Left renal pelvis (tissue), 4 donors: ENCODE measurements at places on chromosomes 12 and 14. TPM values are rescaled to one million over a fixed set of nuclear protein-coding genes. Genes with fewer than 3 reads are reported as not detected.

- no peak for DNase-seq
Observed at GRCh38 chr12:13834241-13834640, 147.2 kb downstream of the GRIN2B start.

DNA sequence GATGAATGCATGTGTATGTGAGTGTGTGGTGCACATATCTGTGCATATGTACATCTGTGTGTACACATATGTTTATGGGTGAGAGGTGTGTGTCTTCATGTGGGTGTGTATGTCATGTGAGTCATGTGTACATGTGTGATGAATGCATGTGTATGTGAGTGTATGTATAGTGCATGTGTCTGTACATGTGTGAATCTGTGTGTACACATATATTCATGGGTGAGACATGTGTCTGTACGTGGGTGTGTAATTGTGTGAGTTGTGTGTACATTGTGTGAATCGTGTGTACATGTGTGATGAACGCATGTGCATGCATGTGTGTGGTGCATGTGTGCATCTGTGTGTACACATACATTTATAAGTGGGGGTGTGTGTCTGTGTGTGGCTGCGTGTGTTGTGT is 146.9 kb upstream of the TMEM132C start:
- DNase-seq = no peak

Gene TAS2R9
- polyA plus RNA-seq = not detected

GRCh38 chr14:91925001-91925726 is 22.3 kb downstream of the FBLN5 start:
- peak; percentile 56 for DNase-seq

Gene SLCO1C1
- polyA plus RNA-seq = 0.67 TPM

DNA sequence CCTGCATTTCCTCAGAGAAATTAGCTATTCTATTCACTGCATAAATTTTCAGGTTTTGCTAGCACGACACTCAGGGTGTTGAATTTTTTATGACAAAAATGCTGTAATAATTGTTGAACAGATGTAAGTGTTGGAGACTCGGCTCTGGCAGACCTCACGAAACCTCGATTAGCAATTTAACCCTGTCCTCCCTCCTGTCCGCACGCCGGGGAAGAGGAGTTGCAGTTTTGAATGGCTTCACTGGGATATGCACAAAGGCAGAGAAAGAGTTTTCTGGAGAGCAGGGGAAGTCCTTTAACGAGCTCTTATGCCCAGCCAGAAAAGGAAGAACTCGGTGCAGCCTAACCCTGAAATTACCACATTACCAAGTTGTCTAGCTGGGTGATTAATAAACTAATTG is 661.1 kb downstream of the VRK1 start:
- DNase-seq = no peak

DNA sequence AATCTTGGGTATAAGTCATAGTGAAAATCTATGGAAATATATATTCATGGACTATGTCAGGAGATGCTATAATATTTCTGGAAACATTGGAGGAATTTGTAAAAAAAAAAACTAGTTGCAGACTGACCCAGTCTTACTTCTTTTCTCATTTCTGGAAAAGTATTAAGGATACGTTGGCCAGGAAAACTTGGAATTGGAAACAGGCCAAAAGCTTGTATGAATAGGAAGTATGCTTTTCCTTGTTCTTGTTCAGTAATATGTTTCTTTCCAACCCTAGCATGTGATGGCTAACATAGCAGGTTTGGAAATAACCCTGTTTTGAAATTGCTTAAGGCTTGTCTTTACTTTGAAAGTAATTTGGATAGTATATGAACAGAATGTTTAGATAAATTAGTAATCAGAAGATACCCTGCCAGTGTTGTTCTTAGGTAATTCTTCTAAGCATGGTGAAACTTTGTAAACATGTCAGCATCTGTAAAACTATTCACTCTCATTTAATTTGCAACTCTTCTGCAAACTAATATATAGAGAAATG is 316.2 kb downstream of the NPAS3 start:
- DNase-seq = no peak

GRCh38 chr12:109737631-109738030 is 24.0 kb downstream of the FAM222A start:
- no peak for DNase-seq

DNA sequence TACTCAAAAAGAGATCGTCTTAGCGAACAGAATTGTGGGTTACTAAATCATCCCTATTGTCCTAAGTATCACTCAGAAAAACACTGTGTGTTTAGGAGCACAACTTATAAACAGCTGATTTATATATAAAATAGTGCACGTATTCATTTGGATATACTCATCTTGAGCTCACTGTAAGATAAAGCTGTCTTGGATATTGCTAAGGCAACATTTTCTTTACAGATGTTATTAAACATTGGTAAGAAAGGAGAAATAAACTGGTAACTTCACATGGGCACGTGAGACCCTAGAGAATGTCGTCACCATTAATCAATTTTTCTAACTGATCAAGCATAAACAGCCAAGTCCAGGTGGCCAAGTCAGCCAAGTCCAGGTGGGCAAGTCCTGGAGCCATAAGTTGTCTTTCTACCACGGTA is 1.7 kb downstream of the PAWR start:
- no peak for DNase-seq

GRCh38 chr12:92385296-92385695 is 239.7 kb upstream of the BTG1 start:
- no peak for DNase-seq

- no peak for DNase-seq
Observed at GRCh38 chr14:74391479-74391878, 34.5 kb downstream of the SYNDIG1L start.

GRCh38 chr12:123264642-123265041 is 7.0 kb downstream of the CDK2AP1 start:
- no peak for DNase-seq
